ENCODE measurements at places on chromosomes 1 and 21. TPM values are rescaled to one million over a fixed set of nuclear protein-coding genes. Genes with fewer than 3 reads are reported as not detected.

GRCh38 chr1:53583021-53583867 is 124.0 kb downstream of the DMRTB1 start:
- peaks cover 22% of the 10 kb centered on the region for H3K27me3 ChIP-seq
- H3K4me3 ChIP-seq, result no peak overlapping the region
- H3K4me1 ChIP-seq, result peaks cover 16% of the 10 kb centered on the region
- no peak overlapping the region for H3K27ac ChIP-seq
- peaks cover 8% of the 10 kb centered on the region for H3K36me3 ChIP-seq

OXCT2 gene
- total RNA-seq, result 0.96 TPM

DNA sequence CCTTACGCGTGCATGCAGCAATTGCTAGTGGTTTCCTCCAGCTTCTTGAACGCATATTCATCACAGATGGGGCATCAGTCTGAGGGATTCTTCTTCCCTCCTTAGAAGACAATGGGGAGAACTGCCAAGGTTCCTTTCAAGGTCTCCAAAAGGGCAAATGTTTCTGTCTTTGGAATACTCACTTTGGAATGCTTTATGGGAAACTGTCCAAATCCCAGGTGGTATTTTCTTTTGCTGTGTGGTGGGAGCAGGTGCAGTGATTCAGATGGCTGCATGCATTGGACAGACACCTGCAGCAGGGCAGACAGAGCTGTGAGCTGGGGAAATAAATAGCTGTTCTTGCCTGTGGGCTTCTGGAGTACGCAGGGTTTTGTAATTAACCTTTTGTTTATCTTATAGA is 40.5 kb downstream of the URB2 start:
- H3K36me3 ChIP-seq, result 0 out of 2 replicates have a peak, but pooled peaks cover 1% of the 10 kb centered on the region
- no peak overlapping the region for H3K4me3 ChIP-seq
- H3K27ac ChIP-seq, result no peak overlapping the region
- no peak for DNase-seq
- no peaks in the 10 kb centered on the region for H3K27me3 ChIP-seq

DNA sequence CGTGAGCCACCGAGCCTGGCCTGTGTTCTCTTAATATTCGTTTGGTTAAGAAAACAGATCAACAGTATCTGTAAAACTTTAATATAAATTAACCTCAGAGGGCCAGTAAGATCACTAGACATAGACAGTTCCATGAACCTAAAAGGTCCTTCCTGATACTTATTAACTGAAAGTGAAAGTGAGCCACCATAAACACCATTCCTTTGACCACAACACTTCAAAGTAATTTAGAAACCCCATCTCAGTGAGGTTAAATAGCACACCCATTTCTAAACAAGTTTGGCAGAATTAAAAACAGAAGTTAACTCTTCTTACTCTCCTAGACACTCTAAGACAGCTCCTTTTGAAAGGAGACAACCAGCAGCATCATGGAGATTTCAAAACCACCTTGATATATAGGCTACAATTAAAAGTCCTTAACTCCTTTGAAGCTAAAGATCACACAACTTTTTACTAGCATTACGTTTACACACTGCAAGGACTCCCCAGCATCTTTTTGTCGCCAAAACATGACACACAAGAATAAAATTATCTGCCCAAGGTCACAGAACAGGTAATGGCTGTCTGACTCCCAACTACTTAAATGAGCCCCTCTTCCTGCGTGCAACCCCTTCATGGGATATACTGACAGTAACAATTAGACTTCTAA is 2.2 kb downstream of the RNF19B start:
- no peak for DNase-seq
- H3K4me3 ChIP-seq, result peak overlapping the region; percentile 88
- no peaks in the 10 kb centered on the region for H3K27me3 ChIP-seq

TMIGD3 gene
- total RNA-seq, result not detected

- H3K4me1 ChIP-seq, result peaks cover 42% of the 10 kb centered on the region
- no peak overlapping the region for H3K27ac ChIP-seq
- H3K27me3 ChIP-seq, result no peaks in the 10 kb centered on the region
- H3K36me3 ChIP-seq, result no peaks in the 10 kb centered on the region
Measured at GRCh38 chr1:61181067-61182038, 99.0 kb downstream of the NFIA start.

- no peak overlapping the region for H3K4me3 ChIP-seq
- DNase-seq, result no peak
- H3K36me3 ChIP-seq, result peaks cover 43% of the 10 kb centered on the region
- H3K4me1 ChIP-seq, result peaks cover 6% of the 10 kb centered on the region
- no peaks in the 10 kb centered on the region for H3K27me3 ChIP-seq
Measured at GRCh38 chr1:227082999-227083746, 143.1 kb downstream of the COQ8A start.

DNA sequence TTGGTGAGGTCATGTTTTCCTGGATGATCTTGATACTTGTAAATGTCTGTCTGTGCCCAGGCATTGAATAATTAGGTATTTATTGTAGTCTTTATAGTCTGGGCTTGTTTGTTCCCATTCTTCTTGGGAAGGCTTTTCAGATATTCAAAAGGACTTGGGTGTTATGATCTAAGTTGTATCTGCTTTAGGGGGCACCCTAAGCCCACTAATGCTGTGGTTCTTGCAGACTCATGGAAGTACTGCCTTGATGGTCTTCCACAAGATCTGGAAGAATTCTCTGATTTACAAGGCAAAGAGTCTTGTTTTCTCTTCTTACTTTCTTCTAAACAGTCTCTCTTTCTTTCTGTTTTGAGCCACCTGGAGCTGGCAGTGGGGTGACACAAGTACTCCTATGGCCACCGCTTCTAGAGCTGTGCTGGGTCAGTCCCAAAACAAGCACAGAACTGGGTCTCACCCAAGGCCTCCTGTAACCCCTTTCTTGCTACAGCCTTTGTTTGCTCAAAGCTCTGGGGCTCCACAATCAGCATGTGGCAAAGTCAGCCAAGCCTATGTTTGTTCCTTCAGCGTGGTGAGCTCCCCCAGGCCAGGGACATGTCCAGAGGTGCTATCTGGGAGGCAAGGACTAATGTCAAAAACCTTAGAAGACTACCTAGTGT is 12.6 kb downstream of the VN1R5 start:
- no peaks in the 10 kb centered on the region for H3K36me3 ChIP-seq
- H3K27ac ChIP-seq, result no peak overlapping the region
- no peaks in the 10 kb centered on the region for H3K27me3 ChIP-seq
- H3K4me3 ChIP-seq, result no peak overlapping the region

GRCh38 chr1:100774370-100774769 is 54.8 kb downstream of the VCAM1 start:
- H3K27me3 ChIP-seq, result peaks cover 3% of the 10 kb centered on the region
- H3K4me1 ChIP-seq, result no peaks in the 10 kb centered on the region
- DNase-seq, result no peak
- no peak overlapping the region for H3K4me3 ChIP-seq
- no peak overlapping the region for H3K27ac ChIP-seq
- no peaks in the 10 kb centered on the region for H3K36me3 ChIP-seq

GRCh38 chr1:64505232-64505943 is 35.5 kb downstream of the CACHD1 start:
- no peak for DNase-seq
- peak overlapping the region; percentile 78 for H3K4me3 ChIP-seq

- peaks cover 56% of the 10 kb centered on the region for H3K4me1 ChIP-seq
- H3K27me3 ChIP-seq, result peaks cover 1% of the 10 kb centered on the region
- peaks cover 5% of the 10 kb centered on the region for H3K36me3 ChIP-seq
- peak overlapping the region; percentile 6 for H3K4me3 ChIP-seq
- DNase-seq, result no peak
Measured at GRCh38 chr1:221809091-221810029, 67.5 kb upstream of the DUSP10 start.

GRCh38 chr1:35556484-35557117 is 602 bp downstream of the KIAA0319L start:
- H3K4me1 ChIP-seq, result peaks cover 50% of the 10 kb centered on the region
- H3K27me3 ChIP-seq, result peaks cover 6% of the 10 kb centered on the region
- DNase-seq, result no peak

- H3K4me3 ChIP-seq, result no peak overlapping the region
- no peaks in the 10 kb centered on the region for H3K4me1 ChIP-seq
- H3K27ac ChIP-seq, result no peak overlapping the region
- peaks cover 34% of the 10 kb centered on the region for H3K27me3 ChIP-seq
- no peak for DNase-seq
Measured at GRCh38 chr1:112307930-112308591, 88.0 kb upstream of the CTTNBP2NL start.

- no peaks in the 10 kb centered on the region for H3K27me3 ChIP-seq
- no peak overlapping the region for H3K27ac ChIP-seq
- no peak overlapping the region for H3K4me3 ChIP-seq
Measured at GRCh38 chr1:48555271-48555670, 83.3 kb upstream of the SPATA6 start.

ARHGEF11 gene
- 23.2 TPM for total RNA-seq

DNA sequence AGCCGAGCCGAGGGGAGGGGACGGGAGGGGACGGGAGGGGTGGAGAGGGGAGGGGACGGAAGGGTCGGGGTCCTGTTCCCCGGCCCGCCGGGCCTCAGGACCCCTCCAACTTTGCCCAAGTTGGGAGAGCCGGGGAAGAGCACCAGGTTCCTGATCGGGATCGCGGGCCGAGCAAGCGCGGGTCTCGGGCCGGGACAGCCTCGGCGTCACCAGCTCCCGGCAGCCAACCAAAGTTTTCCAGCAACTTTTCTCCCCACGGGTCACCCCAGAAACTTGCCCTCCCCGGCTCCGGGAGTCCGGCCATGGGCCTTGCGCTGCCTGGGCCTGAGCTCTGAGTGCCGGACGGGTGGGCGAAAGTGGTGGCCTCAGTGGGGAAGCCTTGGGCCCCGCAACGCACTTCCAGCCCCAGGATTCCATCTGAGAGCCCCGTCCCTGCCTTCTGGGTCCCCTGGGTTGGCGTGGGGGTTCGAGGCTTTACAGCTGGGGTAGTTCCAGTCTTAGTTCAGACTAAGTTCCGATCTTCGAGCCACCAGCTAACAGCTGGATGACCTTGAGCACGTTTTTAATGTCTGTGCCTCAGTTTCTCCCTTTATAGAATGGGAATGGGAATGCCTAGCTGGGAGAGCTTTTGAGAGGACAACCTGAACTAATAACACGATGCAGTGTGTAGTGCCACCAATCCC is 458 bp downstream of the ZC3H12A start:
- peaks cover 12% of the 10 kb centered on the region for H3K36me3 ChIP-seq
- DNase-seq, result peak; percentile 51
- H3K27ac ChIP-seq, result peak overlapping the region; percentile 100
- no peaks in the 10 kb centered on the region for H3K27me3 ChIP-seq

LCE2C gene
- total RNA-seq, result not detected

GRCh38 chr1:152109231-152109997 is 5.8 kb downstream of the TCHH start:
- no peak for DNase-seq
- peaks cover 12% of the 10 kb centered on the region for H3K27me3 ChIP-seq
- no peaks in the 10 kb centered on the region for H3K36me3 ChIP-seq
- H3K4me3 ChIP-seq, result no peak overlapping the region
- no peaks in the 10 kb centered on the region for H3K4me1 ChIP-seq
- H3K27ac ChIP-seq, result no peak overlapping the region

DNA sequence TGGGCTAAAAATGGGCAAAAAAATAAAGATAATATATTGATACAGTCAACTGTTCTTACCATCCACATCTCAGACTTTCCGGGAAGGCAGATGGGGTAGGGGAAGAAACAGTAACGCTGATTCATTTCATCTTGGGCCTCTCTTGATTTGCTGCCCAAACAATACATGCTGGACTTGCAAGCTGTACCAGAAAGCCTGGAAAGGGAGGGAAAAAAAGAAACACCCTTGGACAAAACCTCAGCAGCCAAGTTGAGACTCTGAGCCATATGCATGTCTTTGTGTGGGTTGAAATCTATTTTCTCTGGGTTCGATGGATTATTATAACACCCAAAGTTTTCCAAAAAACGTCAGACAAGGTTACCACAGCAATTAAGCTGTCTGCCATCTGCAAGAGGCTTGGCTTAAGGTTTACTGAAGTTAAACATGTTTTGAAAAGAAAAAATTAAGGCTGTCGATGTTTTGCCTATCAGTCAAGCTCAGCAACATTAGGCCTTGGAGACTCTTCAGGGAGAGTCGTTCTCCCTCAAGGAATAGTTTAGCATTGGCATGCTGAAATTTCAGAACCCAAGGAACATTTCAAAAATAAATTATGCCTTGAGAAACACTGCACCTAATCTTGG is 71.2 kb downstream of the PSMG1 start:
- no peak overlapping the region for H3K27ac ChIP-seq
- no peaks in the 10 kb centered on the region for H3K36me3 ChIP-seq
- H3K27me3 ChIP-seq, result peaks cover 8% of the 10 kb centered on the region
- H3K4me3 ChIP-seq, result no peak overlapping the region

RAVER2 gene
- 1.8 TPM for total RNA-seq

- peaks cover 30% of the 10 kb centered on the region for H3K4me1 ChIP-seq
- peaks cover 13% of the 10 kb centered on the region for H3K36me3 ChIP-seq
- H3K27me3 ChIP-seq, result no peaks in the 10 kb centered on the region
- H3K4me3 ChIP-seq, result no peak overlapping the region
Measured at GRCh38 chr1:207856276-207857023, 54.5 kb downstream of the CD34 start.

GRCh38 chr1:74003806-74004205 is 194.2 kb downstream of the LRRIQ3 start:
- H3K4me1 ChIP-seq, result no peaks in the 10 kb centered on the region
- no peaks in the 10 kb centered on the region for H3K36me3 ChIP-seq
- H3K27me3 ChIP-seq, result no peaks in the 10 kb centered on the region
- no peak overlapping the region for H3K27ac ChIP-seq

CNST gene
- 68.4 TPM for total RNA-seq

DNA sequence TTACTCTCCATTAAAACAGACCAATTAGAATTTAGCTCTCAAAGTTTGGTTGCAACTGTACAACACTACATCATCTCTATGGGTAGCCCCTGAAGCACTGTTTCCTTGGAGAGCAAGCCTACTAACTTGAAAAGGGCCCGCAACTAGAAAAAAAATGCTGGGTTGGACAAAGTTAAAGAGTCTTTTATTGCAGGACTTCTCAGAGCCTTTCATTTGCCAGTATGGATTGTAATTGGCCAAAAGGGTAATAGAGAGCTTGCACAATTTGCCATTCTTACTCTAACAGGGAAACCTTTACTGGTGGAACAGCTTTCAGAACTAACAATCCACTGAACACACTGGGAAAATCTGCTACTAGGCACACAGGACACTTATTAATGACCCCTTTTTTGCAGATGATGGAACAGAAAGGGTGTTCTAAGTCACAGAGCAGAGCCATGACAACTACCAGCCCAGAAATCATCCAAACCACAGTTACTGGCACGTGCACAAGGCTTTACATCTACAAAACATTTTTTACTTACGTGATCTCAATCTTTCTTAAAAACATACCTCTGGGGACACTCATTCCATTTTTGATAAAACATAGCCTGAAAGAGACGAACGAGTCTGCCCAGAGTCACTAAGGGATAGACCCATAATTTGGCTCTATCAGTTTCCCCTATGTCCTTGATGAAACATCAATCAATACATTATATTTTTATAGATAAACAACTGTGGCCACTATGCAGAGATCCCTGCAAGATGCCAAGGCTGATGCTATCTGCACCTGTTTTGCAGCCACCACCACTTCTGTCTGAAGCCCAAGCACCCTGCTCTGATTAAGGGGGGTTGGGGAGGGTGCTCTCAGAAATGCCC is 176.3 kb upstream of the EDN2 start:
- no peaks in the 10 kb centered on the region for H3K36me3 ChIP-seq
- peaks cover 77% of the 10 kb centered on the region for H3K4me1 ChIP-seq
- no peaks in the 10 kb centered on the region for H3K27me3 ChIP-seq
- H3K4me3 ChIP-seq, result peak overlapping the region; percentile 91
- no peak for DNase-seq

GRCh38 chr1:15016001-15016400 is 137.5 kb upstream of the TMEM51 start:
- H3K27me3 ChIP-seq, result peaks cover 2% of the 10 kb centered on the region
- H3K4me3 ChIP-seq, result no peak overlapping the region
- no peak overlapping the region for H3K27ac ChIP-seq
- no peaks in the 10 kb centered on the region for H3K4me1 ChIP-seq
- H3K36me3 ChIP-seq, result no peaks in the 10 kb centered on the region
- no peak for DNase-seq

PIGR gene
- 0.26 TPM for total RNA-seq

- H3K27me3 ChIP-seq, result peaks cover 2% of the 10 kb centered on the region
- H3K27ac ChIP-seq, result no peak overlapping the region
- H3K36me3 ChIP-seq, result no peaks in the 10 kb centered on the region
- H3K4me3 ChIP-seq, result peak overlapping the region; percentile 86
Measured at GRCh38 chr1:68051475-68051874, 1.0 kb upstream of the DIRAS3 start.

VWA5B1 gene
- total RNA-seq, result not detected

Data from HFFc6 (cell line).